Lung (tissue), 17 donors: ENCODE measurements at places on chromosomes 4 and X. TPM values are rescaled to one million over a fixed set of nuclear protein-coding genes. Genes with fewer than 3 reads are reported as not detected.

The IQSEC2 gene
- 10.3 TPM for total RNA-seq

The EDA gene
- 7.9 TPM for total RNA-seq

The TMEM144 gene
- total RNA-seq = 17.3 TPM

The SEPTIN6 gene
- 25.8 TPM for total RNA-seq

The MRFAP1L1 gene
- total RNA-seq = 46.1 TPM

The ACSL4 gene
- total RNA-seq = 53.4 TPM

The LRPAP1 gene
- total RNA-seq = 238 TPM

The WNK3 gene
- 5.2 TPM for total RNA-seq

DNA sequence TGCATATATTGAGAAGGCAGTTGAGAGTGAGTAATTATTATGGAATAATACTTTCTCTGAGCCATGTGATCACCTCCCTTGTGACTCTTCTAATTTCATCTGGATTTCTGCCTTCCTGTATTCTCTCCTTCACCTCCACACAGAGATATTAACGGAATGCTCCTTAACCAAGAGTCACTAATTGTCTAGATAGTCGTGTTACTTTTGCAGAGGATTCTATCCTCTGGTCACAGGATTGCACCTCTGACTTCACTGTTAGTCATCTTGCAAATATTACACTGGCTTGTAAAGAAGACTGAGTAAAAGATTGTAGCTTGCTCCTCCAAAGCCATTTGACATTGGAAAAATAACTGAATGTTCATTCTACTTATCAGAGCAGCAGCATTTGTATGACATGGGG lies 160.9 kb downstream of the SH2D1A start:
- no peak overlapping the region for H3K27ac ChIP-seq
- no peaks in the 10 kb centered on the region for H3K27me3 ChIP-seq
- DNase-seq = no peak
- H3K36me3 ChIP-seq = no peaks in the 10 kb centered on the region
- H3K4me3 ChIP-seq = no peak overlapping the region

- H3K4me3 ChIP-seq = no peak overlapping the region
- no peak for DNase-seq
- no peaks in the 10 kb centered on the region for H3K4me1 ChIP-seq
- H3K27me3 ChIP-seq = peaks cover 18% of the 10 kb centered on the region
Observed at GRCh38 chrX:153671589-153672530, 1.8 kb downstream of the PNCK start.

DNA sequence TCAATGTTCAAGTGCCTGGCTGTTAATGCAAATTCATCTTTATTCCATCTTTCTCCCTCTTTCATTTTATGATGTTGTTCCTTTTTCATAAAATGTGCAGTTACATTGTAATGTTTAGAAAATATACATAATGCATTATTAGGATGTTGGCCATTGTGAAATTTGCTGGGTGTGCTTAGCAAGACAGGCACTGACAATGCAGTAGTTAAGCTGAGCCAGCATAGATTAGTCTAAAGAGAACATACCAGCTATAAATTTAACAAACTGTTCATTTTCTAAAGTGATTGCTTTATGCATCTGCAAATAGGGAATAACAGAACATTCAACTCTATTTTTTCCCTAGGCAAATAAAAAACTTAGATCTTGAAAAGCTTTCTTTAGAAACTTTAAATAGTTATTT lies 436.0 kb downstream of the IL1RAPL1 start:
- no peak overlapping the region for H3K27ac ChIP-seq
- H3K4me1 ChIP-seq = no peaks in the 10 kb centered on the region
- no peak for DNase-seq
- no peaks in the 10 kb centered on the region for H3K27me3 ChIP-seq
- no peaks in the 10 kb centered on the region for H3K36me3 ChIP-seq
- no peak overlapping the region for H3K4me3 ChIP-seq

DNA sequence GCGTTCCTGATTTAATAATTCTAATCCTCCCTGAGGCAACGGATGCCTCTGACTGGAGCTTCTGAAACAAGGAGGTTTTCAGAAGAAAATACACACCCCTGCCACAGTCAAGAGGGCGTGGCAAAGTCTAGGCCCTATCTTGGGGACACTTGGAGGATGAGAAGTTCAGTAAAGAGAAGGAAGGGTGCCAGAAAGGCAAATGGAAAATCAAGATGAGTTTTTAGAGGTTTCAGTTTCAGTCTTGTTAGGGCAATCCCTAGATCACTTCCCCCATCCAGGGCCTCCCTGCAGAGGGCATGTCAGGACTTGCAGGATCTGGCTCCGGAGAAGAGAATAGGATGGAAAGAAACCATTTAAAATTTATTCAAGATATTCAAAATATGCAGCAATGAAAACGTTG lies 28.5 kb upstream of the FGF2 start:
- no peaks in the 10 kb centered on the region for H3K4me1 ChIP-seq
- no peak overlapping the region for H3K4me3 ChIP-seq
- H3K27me3 ChIP-seq = no peaks in the 10 kb centered on the region
- no peaks in the 10 kb centered on the region for H3K36me3 ChIP-seq
- H3K27ac ChIP-seq = no peak overlapping the region

GRCh38 chr4:184817494-184818215 lies 8.1 kb downstream of the ACSL1 start:
- no peak overlapping the region for H3K4me3 ChIP-seq
- H3K27me3 ChIP-seq = peaks cover 3% of the 10 kb centered on the region
- H3K4me1 ChIP-seq = peaks cover 25% of the 10 kb centered on the region
- peak overlapping the region; percentile 64 for H3K27ac ChIP-seq

DNA sequence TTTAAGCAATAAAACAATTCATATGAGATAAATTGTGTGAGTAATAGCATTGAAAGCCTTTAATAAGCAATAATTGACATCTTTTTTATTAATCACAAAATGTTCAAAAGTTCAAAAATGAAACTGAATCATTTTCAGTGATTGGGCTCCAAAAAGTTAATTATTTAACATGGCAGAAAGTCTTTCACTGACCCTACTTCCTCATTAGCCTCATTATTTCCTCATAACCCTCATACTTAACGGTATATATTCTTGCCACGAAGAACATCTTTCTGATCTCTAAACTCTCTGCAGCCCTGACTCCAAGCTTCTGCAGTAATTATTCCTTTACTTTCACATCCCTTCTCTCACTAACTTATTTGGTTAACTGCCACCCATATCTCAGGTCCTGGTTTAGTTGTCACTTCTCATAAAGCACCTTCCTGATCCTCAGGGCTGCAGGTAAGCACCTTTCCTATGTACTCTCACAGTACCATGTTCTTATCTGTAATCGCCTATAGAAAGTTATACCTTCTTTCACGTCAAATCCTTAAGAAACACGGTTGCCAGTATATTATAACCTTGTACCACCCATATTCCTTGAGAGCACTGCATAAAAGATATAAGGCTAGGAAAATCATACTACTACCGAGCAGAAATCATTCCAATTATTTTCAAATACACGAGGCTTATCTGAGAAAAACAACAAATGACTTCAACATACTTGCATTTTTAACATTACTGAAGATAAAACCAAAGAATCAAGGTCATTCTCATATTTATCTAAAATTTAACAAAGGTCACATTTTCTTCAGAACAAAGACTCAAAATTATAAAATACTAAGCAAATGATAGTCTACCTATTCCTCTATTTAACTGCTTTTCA lies 72.2 kb downstream of the PPP3CA start:
- no peaks in the 10 kb centered on the region for H3K4me1 ChIP-seq
- H3K27me3 ChIP-seq = no peaks in the 10 kb centered on the region
- no peak overlapping the region for H3K4me3 ChIP-seq
- DNase-seq = no peak
- H3K27ac ChIP-seq = no peak overlapping the region
- H3K36me3 ChIP-seq = no peaks in the 10 kb centered on the region

DNA sequence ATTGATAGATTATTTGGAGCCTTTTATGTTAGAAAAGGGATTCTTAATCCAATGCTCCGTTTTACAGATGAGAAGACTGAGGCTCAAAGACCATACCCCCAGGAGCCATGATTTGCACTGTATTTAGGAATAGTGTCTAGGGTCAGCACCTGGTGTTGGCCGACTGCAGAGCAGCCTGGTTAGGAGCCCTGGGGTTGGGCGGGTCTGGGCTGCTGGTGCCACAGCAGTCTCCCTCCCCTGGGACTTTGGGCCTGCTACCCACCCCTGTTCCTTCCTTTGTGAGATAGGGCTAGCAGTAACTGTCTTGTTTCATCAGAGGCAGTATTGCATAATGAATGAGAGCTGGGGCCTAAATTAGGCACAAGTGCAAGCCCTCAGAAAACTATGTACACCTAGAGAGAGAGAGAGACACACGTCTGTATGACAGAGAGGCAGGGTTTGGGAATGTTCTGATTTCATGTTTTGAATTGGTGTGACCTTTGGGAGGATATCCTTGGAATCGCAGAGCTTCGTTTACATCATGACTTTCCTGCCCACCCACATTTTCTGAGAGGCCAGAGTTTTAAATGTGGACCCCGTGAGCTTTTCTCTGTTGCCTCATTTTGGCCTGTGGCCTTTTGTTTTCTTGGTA lies 111.7 kb downstream of the PTTG2 start:
- no peaks in the 10 kb centered on the region for H3K27me3 ChIP-seq
- peaks cover 3% of the 10 kb centered on the region for H3K4me1 ChIP-seq
- no peak overlapping the region for H3K4me3 ChIP-seq
- peak overlapping the region; percentile 5 for H3K27ac ChIP-seq

- no peaks in the 10 kb centered on the region for H3K4me1 ChIP-seq
- peaks cover 2% of the 10 kb centered on the region for H3K36me3 ChIP-seq
- peak overlapping the region; percentile 62 for H3K27ac ChIP-seq
- H3K4me3 ChIP-seq = peak overlapping the region; percentile 79
- peak; percentile 61 for DNase-seq
Observed at GRCh38 chr4:47913861-47914219, 543 bp downstream of the NFXL1 start.

- H3K36me3 ChIP-seq = peaks cover 20% of the 10 kb centered on the region
- H3K27me3 ChIP-seq = no peaks in the 10 kb centered on the region
- peaks cover 10% of the 10 kb centered on the region for H3K4me1 ChIP-seq
- H3K27ac ChIP-seq = no peak overlapping the region
- H3K4me3 ChIP-seq = no peak overlapping the region
- DNase-seq = peak; percentile 79
Observed at GRCh38 chr4:153292897-153293741, 51.4 kb upstream of the MND1 start.

- H3K4me3 ChIP-seq = no peak overlapping the region
- no peak overlapping the region for H3K27ac ChIP-seq
- no peaks in the 10 kb centered on the region for H3K27me3 ChIP-seq
Observed at GRCh38 chrX:147699061-147699460, 212.7 kb upstream of the FMR1 start.

DNA sequence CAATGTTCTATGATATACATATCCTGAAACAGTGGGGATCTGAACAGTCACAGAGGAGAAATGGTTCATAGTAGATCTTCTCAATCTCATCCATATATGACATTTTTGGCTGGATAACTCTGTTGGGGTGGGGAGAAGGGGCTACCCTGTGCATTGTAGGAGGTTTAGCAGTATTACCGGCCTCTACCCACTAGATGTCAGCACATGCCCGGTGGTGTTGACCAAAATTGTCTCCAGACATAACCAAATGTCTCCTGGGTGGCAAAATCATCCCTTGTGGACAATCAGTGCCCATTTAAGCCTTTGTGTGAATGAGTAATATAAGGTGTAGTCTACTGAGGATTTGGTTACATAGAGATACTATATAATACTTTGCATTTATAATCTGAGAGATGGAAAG lies 89.9 kb downstream of the PLS3 start:
- H3K4me3 ChIP-seq = no peak overlapping the region
- no peaks in the 10 kb centered on the region for H3K4me1 ChIP-seq
- H3K27me3 ChIP-seq = peaks cover 28% of the 10 kb centered on the region
- H3K27ac ChIP-seq = no peak overlapping the region
- no peaks in the 10 kb centered on the region for H3K36me3 ChIP-seq

DNA sequence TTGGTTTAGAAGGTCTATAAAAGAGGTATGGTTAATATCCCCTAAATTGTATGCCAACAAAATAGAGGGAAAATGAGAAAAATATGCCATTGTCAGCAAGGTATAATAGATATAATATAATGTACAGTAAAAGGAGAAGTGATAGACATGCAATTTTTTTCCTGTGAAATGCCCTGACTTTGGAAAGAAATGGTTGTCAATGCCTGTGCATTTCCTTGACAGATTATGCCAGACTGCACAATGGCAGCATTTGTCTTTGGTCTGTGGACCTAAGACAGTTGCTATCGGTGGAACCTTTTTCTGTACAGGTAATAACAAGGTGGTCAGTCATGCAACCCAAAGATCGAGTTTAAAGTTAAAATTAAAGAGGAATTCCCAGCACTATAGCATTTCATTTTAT lies 301.7 kb downstream of the CFAP299 start:
- DNase-seq = no peak
- no peaks in the 10 kb centered on the region for H3K27me3 ChIP-seq
- H3K36me3 ChIP-seq = no peaks in the 10 kb centered on the region
- no peak overlapping the region for H3K4me3 ChIP-seq

DNA sequence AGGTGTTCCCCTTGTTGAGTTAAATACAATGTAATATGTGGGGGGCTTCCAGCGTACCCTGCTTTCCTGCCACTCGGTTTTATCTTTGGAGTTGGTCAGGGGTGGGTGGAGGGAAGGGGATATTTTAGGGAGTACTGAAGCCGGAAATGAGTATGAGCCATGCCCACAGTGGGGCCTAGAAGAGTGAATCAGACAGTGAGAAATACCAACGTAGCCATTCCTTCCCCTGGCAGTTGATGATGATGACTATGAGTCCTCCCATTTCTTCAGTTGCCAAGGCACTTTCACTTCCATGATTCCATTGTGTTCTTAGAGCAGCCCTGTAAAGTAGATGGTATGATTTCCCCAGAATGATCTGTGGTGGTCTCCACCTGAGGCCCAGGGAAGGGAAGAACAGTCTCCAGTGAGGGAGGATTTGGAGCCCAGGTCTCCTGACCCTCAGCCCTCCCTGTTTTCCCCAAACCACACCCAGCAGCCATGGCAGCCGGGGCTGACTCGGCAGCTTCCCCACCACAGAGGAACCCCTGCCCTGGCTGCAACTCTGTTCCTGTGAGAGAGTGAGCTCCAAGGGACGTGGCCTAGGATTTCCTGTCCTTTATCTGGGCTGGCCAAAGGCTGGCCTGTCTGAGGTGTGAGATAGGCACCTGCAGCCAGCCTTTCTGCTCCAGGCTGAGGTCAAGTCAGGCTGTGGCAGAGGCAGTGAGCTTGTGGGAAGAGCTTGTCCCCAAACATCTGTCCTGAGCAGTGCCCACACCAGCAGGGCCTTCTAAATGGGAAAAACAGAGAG lies 52.7 kb downstream of the STARD8 start:
- peaks cover 2% of the 10 kb centered on the region for H3K27me3 ChIP-seq
- H3K4me1 ChIP-seq = peaks cover 30% of the 10 kb centered on the region
- no peaks in the 10 kb centered on the region for H3K36me3 ChIP-seq
- H3K27ac ChIP-seq = peak overlapping the region; percentile 15

- DNase-seq = no peak
- H3K27ac ChIP-seq = no peak overlapping the region
- H3K4me3 ChIP-seq = no peak overlapping the region
- H3K36me3 ChIP-seq = no peaks in the 10 kb centered on the region
Observed at GRCh38 chrX:139052461-139052860, 340.9 kb upstream of the FGF13 start.
